ENCODE measurements at places on chromosomes 4 and X.

GRCh38 chrX:124343016-124343415, 3.3 kb upstream of the SH2D1A start:
- no peak for DNase-seq

DNA sequence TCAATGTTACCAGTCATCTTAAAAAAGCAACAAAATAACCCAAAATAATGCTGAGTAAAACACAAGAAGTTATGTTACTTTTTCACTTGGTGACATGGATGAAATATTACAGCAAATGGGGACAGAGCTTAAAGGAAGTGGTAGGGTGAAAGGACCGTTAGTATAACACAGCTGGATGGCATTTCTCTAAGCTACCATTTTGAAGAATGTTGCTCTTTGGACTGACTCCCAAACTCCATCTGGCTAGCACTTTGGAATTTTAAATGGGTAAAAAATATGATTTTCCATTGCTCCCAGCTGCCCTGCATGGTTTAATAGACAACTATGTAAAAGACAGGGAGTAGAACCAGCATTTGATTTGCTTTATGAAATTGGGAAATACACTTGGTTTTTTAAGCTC, 27.6 kb downstream of the CLCN5 start:
- no peak for DNase-seq

DNA sequence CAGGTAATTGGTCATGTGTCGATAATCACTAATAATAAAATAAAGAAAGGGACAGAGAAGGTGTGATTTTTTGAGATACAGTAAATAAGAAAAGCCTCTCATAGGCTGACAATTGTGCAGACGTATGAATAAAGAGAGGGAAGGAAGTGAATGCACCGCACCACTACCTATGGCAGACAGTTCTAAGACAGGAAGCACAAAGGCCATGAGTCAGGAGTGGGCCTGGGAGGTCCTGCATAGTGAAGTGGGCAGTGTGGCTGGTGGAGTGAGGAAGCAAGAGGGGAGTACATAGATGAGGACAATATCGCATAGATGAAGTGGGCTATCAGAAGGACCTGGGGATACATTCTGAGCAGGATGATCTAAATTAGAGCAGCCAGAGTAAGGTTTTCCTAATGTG, 75.6 kb downstream of the BMP3 start:
- no peak for DNase-seq

DNA sequence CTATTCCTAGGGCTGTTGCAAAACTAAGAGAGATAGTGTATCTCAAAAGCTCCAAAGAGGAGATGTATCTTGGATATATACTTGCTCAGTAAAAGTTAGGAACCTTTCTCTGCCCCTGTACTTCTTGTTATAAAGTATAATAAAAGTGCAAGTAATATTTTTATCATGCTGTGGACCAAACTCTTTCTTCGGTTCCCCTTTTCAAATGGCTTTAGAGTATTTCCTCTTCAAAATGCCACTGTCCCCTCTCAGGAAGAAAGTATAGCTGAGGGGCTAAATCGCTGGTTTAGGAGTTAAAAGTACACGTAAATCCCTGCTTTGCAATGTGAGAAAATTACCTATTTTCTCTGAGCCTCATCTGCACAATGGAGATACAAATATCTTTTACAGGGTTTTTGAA, 169.1 kb upstream of the FTHL17 start:
- no peak for DNase-seq

DNA sequence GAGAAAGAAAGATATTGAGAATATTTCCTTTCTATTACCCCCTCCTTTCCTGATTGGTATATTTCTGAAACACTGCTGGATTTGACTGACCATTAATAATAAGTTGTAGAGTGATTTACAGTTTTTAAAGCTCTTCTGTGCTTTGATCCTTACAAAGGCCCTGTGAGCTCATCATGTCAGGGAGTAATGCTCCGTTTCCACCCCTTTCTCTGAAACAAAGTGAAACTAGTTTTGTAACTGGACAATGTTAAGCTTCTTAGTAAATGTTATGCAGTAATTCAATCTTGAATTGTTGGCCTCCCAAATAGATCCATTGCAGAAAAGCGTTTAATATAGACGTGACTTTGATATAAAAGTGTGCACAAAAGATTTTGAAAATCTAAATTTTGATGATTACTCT, 190.1 kb upstream of the GNPDA2 start:
- no peak for DNase-seq

- DNase-seq: no peak
These were observed 6.3 kb upstream of the LETM1 start for GRCh38 chr4:1862055-1862911.

DNA sequence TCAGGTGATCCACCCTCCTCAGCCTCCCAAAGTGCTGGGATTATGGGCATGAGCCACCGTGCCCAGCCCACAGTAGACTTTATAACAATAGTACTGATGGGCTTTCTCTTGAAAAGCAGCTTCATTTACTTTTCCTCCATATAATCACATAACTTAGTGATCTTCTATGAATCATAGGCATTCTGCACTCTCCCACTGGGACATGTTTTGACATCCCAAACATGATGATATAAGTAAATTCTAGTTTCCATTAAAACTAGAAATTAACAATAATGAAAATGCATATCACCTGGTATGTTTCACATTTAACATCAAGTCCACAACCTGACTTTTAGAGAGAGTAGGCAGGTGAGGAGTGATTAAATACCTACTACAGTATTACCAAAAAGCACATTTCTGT, 96.5 kb downstream of the CAMK2D start:
- DNase-seq: no peak

DNA sequence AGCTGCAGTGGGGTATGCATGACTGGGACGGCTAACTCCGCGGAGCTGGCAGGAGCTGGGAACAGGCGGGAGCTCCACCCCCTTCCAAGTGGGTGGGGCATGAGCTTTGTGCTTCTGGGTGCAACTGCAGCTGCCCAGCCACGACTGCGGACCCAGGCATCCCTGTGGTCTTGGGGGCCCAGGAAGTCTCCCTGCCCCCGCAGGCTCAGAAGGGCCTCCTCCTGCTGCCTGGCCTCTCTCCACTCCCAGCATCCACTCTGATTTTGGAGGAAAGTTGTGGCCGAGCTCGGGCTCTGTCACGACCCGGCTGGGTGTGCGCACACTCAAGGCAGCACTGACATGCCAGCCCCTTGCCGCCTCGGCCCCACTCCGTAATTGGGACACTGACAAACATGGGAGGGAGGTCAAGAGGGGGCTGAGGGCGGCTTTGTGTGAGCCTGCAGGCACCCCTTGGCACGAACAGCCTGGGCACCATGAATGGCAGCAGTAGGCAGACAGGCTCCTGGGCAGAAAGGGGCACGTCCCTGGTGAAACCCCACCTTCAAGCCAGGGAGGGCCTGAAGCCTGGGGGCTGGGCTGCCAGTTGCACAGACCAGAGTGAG, 822.6 kb downstream of the GLUD2 start:
- DNase-seq: no peak

DNA sequence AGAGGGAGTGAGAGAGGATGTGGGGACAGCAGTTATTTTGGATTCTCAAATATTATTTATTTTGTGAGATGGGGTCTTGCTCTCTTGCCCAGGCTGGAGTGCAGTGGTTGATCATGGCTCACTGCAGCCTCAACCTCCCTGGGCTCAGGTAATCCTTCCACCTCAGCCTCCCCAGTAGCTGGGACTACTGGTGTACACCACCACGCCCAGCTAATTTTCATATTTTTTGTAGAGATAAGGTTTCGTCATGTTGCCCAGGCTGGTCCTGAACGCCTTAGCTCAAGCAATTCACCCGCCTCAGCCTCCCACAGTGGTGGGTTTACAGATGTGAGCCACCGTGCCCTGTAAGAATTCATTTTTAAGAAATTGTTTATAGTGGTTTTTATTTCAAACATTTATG, 61.2 kb downstream of the FHDC1 start:
- DNase-seq: no peak

GRCh38 chr4:99202094-99202493, 17.0 kb downstream of the ADH6 start:
- DNase-seq: no peak

DNA sequence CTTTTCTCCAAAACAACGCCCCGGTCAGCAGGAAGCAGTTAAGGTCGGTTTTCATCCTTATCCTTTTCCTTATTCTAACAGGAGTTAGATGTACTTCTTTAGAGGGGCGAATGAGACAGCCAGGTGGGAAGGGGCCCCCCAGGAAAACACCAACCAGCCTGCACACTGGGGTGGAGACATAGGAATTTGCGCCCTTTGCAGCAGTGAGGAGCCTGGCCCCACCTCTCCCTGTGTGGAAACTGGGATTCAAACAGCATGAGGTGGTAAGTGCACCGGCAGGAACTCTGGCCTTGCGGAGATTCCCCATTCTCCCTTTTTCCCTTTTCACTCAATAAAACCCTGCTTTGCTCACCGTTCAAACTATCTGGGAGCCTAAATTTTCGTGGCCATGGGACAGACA, 8.0 kb upstream of the FAM47C start:
- no peak for DNase-seq

GRCh38 chr4:40321574-40322275, 13.4 kb upstream of the CHRNA9 start:
- DNase-seq: no peak

- no peak for DNase-seq
These were observed 168.8 kb downstream of the ATRX start for GRCh38 chrX:77617206-77617605.

DNA sequence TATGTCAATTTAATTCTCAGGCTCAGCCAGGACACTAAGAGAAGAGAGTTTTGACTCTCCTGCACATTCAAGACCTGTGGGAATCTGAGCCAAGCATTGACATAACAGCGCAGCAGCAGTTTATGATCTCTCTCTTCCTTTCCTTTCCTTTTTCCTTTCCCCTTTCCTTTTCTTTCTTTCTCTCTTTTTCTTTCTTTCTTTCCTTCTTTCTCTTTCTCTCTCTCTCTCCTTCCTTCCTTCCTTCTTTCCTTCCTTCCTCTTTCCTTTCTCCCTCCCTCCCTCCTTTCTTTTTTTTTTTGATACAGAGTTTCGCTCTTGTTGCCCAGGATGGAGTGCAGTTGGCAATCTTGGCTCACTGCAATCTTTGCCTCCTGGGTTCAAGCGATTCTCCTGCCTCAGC, 21.6 kb downstream of the SAT1 start:
- DNase-seq: no peak

- no peak for DNase-seq
These were observed 5.9 kb downstream of the PDLIM3 start for GRCh38 chr4:185529413-185529812.

DNA sequence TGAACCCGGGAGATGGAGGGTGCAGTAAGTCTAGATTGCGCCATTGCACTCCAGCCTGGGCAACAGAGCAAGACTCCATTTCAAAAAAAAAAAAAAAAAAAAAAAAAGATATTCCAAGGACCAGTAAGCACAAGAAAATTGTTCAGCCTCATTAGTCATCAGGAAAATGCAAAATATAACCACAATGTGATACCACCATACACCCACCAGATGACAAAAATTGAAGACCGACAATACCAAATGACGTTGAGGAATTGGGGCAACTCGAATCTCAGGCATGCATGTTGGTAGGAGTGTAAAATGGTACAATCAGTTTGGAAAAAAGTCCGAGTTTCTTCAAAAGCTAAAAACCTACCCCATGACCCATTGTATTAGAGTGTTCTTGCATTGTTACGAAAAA, 130.2 kb upstream of the FAM9B start:
- no peak for DNase-seq

GRCh38 chr4:4368809-4369580, 17.9 kb upstream of the NSG1 start:
- DNase-seq: no peak

GRCh38 chrX:1401611-1402430, 9.9 kb upstream of the SLC25A6 start:
- no peak for DNase-seq

DNA sequence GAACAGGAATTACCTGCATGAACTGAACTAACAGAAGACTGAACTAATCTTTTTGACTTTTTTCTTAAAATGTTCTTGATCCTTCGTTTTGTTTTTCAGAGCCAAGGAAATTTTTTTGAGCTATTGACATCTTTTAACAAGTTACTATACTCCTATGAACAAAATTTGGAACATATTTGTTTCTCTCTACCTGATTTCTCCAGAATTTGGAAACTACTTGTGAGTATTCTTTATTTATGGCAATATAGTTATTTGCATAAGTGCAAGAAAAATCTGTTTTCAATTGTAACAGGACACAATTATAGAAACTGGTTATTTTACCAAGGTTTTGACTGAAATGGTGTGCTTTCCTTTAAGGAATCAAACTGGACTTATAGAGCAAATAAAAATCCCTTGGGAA, 89.5 kb upstream of the HPGD start:
- DNase-seq: no peak

DNA sequence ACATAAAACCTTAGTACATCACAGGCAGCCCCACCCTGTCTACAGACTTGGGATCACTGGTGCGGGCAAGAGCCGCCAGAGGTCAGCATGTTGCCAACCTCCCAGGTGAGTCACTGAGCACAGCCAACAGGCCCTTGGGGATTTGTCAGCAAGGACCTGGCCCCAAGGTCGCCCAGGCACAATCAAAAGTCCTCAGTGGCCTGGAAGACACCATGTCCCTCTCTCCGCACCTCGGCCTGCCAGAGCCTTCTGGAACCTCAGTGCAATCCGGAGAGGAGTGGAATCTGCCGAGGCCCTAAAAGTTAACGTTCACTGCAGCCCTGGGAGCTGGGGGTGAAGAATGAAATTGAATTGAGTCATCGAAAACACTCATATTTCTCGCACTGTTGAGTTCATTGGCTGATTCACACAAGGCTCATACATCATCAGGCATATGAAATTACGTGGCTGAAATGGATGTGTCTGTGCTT, 74.3 kb downstream of the WFS1 start:
- no peak for DNase-seq

- DNase-seq: no peak
These were observed 1267.3 kb downstream of the PCDH19 start for GRCh38 chrX:99142745-99143144.

GRCh38 chr4:151417766-151418376, 8.9 kb downstream of the FHIP1A start:
- DNase-seq: no peak

DNA sequence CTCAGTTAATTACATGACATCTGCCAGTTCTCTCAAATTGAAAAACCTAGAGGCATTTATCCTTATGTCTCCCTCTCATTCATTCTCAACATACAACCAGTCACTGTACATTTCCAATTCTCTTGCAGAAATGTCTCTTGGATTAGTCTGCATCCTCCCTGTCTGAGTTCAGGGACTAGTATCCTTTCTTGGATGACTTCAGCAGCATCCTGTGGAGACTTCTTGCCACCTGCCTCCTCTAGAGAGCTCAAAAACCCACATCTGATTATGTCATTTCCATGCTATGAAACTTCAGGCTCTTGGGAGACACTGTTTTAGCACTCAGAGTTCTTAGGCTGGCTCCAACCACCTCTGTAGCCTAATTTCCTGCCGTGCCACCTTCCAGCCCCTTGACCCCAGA, 515.1 kb upstream of the DIPK2B start:
- DNase-seq: no peak
